Caki2 (cell line): ENCODE measurements at places on chromosomes 2 and 18. TPM values are rescaled to one million over a fixed set of nuclear protein-coding genes. Genes with fewer than 3 reads are reported as not detected.

GRCh38 chr2:134056173-134056572 is 197.7 kb upstream of the MGAT5 start:
- DNase-seq = no peak

GRCh38 chr18:75128911-75129716 is 79.8 kb downstream of the PTGR3 start:
- DNase-seq = no peak

DNA sequence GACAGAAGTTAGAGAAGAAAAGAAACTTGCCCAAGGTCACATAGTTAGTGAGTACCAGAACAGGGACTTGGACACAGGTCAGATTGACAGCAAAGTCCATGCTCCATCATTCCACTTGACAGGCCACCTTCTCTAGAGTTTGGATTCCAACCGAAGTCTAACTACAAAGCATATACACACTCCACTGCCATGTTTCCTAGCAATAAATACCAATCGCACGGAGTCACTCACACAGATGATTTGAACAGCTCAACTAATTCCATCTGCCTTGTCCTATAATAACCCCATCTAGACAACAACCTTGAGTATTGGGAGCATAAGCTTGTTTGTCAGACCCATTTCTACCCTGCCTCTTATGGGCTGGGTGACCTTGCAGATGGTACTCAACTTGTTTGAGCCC is 334.6 kb upstream of the MGAT5 start:
- DNase-seq = no peak

GRCh38 chr2:58930537-58930936 is 689.4 kb upstream of the FANCL start:
- no peak for DNase-seq

- DNase-seq = no peak
These were observed 127.8 kb downstream of the MREG start for GRCh38 chr2:215885536-215885935.

DNA sequence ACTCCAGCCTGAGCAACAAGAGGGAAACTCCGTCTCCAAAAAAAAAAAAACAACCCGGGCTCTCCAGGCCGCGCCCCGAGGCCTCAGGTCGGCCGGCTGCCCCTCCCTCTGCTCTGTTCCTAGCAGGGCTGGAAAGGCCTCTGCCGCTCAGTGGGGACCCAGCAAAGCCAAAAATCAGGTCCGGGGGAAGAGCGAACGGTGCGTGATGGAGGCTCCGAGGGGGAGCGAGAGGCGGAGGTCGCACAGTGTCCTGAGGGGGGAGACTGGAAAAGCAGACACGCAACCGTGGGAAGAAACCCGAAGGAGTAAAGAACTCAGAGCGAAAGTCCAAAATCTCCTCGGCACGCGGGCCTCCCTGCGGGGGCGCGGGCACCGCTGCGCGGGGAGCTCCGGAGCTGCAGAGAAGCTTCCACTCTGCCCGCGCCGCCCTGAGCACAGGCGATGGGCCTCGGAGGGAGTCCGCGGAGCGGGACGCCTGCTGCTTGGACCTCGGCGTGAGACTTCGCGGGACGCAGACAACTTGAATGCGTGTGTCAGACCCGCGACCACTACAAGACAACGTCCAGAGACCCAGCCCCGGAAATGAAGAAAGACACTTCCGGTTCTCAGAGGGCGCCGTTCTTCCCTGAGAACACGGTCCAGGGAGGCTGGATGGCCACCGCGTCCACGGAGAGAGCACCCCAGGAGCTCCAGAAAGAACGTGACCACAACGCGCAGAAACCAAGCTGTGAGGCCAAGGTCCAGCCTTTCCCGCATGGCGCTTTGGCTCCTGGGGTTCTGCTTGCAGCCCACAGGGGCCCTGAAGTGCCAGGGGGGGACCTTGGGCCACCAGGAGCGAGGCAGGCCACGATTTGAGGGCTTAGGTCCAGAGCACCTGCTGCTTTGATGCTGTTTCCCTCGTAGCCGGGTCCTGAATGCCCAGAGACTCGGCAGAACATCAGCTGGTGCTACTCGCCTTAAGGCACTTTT is 219.8 kb downstream of the DPP10 start:
- DNase-seq = no peak

DNA sequence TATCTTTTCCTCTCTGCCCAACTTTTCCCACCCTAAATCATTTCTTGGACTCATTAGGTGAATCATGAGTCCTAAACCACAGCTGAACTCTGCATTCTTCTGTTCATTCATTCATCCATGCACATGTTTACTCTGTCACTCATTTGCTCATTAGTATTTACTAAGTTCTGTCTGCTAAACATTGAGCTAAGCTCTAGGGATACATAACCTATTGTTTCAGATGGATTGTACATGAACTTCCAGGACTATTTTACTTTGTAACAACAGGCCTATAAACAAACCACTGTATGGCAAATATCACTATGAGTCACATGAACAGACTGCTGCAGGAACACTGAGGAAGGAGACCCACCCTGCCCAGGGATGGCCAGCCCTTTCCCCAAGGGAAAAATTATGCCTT is 14.6 kb upstream of the DYNC2LI1 start:
- DNase-seq = peak; percentile 95

- DNase-seq = peak; percentile 91
These were observed 615.8 kb upstream of the SYT4 start for GRCh38 chr18:43893001-43893637.

GRCh38 chr2:109523121-109523520 is 90.6 kb downstream of the SEPTIN10 start:
- DNase-seq = no peak

DNA sequence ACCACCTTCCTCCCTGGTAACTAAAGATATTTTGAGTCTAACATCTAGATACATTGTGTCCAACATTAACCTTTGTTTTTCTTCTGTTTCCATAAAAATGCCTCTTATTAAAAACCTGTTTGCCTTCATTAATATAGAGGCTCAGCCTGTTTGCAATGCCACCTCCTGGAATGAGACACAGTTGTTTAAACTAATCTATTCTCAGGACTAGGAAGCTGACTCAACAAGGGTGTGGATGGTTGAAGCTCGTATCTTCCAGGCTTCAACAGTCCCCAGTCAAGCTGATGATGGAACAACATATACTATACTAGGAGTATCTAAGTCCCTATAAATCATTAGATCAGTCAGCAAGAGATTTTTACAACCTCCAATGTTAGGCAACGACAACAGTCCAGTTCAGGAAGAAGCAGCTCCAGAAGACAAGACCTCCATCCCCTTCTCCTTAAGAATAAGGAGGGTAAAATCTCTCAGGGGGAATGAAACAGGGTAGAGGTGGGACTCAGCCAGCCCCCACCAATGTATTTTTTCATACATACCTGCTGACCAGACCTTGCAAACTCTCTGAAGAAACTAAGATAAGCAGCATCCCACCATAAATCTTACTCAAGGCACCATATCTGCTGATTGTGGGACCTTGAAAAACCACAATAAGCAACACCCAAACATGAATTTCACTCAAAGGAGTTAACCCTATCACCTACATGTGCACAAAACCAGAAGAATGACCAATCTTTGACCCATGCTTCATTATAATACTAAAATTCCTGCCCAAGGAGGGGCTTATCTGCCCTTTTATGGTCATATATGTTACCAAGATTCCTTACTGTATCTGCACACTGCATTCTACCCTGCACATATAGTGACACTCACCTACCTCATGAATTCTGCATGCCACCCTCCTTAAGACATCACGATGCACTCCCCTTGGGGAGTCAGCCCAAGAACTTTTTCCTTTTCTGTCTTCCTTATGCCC is 21.4 kb downstream of the ZNF24 start:
- DNase-seq = no peak

PDCD1 gene
- total RNA-seq = not detected in 2 replicates

BOK gene
- total RNA-seq = 41.1 and 48.1 TPM in 2 replicates

PDE1A gene
- not detected in 2 replicates for total RNA-seq

SFT2D3 gene
- total RNA-seq = 3.4 and 6.6 TPM in 2 replicates

CYP26B1 gene
- total RNA-seq = 5.4 and 7.6 TPM in 2 replicates
